ENCODE measurements at places on chromosomes 3 and 15. TPM values are rescaled to one million over a fixed set of nuclear protein-coding genes. Genes with fewer than 3 reads are reported as not detected.

- DNase-seq = no peak
These were observed 176.4 kb upstream of the UBE2E1 start for GRCh38 chr3:23629181-23629894.

DNA sequence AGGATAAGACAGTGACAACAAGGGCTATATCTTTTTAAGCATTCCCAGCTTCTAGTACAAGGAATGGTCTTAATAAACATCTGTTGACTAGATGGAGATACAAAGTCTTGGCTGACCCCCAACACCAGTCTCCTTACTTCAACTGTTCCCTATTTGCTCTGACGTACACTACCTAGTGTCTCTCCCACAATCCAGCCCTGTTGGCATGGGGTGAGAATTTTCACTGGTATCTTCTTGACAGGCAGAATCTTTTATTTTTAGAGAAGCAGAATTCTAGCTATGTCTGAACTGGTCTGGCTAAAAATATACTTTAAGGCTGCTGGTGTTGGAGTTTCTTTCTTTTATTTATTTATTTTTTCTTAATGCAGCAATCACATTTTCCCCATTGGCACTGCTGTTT, 82.0 kb downstream of the ETFA start:
- DNase-seq = no peak

The FBXW12 gene
- not detected for total RNA-seq

The CHRM5 gene
- not detected for total RNA-seq

DNA sequence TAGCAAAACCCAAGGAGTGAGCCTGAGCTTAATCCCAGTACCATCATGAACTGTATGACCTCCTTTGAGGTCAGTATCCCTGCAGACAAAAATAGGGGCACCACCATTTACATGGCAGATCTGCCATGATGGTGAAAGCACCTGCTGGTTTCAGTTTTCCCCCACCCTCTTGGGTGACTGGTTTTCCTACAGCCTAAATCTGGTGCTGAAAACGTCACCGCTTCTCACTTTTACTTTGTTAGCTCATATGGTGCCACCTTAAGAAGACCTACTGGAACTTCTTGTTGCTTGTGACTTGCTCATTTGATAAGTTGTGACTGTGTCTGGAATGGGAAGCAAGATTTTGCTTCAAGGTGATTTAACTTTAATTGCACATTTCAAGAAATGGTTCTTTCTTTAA, 5.1 kb downstream of the PPP1R2 start:
- DNase-seq = no peak

The SNX33 gene
- total RNA-seq = 12.0 TPM

The ARPIN gene
- 11.3 TPM for total RNA-seq

GRCh38 chr3:69370901-69371301, 15.0 kb downstream of the FRMD4B start:
- no peak for DNase-seq

DNA sequence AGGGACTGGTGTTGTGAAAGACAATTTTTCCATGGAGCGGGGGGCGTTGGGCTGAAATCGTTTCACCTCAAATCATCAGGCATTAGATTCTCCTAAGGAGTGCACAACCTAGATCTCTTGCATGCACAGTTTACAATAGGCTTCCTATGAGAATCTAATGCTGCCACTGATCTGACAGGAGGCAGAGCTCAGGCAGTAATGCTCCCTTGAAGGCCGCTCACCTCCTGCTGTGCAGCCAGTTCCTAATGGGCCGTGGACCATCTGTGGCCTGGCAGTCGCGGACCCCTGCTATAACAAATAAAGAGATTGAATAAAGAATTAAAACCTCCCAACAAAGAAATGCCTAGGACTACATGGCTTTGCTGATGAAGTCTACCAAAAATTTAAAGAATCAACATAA, 25.3 kb upstream of the ANKRD28 start:
- no peak for DNase-seq

Measured in left ventricle myocardium superior (tissue), 1 donor.